Hepatocyte (in vitro differentiated cells): ENCODE measurements at places on chromosomes 7 and 10.

- DNase-seq: peak; percentile 74
These were observed 3.5 kb upstream of the CFAP58 start for GRCh38 chr10:104350127-104350635.

GRCh38 chr7:106813705-106814305 lies 51.3 kb upstream of the PIK3CG start:
- DNase-seq: no peak

DNA sequence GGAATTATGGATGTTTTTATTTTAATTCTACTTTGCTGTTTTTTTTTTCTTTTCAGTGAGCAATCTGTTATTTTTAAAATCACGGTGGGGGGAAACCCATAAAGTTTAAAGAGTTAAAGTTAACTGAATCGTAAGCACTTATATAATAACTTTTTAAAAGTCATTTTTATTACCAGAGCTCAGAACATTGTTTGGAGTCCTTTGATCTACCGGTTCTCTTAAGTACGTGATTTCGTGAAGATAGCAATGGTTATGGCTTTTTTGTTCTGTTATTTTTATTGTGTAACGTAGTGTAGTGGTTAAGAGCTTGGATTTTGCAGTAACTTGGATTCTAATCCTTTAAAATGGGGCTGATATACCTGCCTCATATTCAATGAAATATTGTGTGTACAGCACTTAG lies 57.4 kb downstream of the NHLRC2 start:
- no peak for DNase-seq

GRCh38 chr7:96612034-96612433 lies 97.6 kb downstream of the SEM1 start:
- DNase-seq: no peak

- no peak for DNase-seq
These were observed 65.0 kb upstream of the ZNF746 start for GRCh38 chr7:149562602-149563001.

- DNase-seq: no peak
These were observed 348.8 kb downstream of the SUGCT start for GRCh38 chr7:40483630-40484029.

DNA sequence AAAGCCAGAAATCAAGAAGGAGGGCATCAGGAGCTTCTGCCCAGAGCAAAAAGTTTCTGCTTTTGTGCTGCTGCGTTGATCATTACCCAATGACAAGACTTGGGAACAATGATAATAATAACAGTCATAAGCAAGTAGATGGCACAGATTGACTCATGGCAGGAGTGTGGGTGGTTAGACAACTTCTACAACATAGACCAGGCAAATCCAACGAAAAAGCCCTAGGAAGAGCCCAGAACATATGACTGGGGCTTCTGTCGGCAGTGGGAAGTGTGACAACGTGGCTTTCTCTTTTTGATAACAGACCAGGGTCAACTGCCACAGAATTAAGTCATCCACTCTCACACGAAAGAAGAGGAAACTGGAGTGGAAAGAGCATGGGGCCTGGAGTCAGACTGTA lies 85.4 kb upstream of the TRIL start:
- no peak for DNase-seq

GRCh38 chr7:1123715-1124114 lies 35.8 kb downstream of the GPER1 start:
- peak; percentile 80 for DNase-seq

GRCh38 chr10:11687357-11687771 lies 54.8 kb upstream of the ECHDC3 start:
- peak; percentile 50 for DNase-seq

- DNase-seq: no peak
These were observed 2.8 kb downstream of the CRYGN start for GRCh38 chr7:151437159-151437553.

GRCh38 chr7:91128683-91129348 lies 135.4 kb upstream of the FZD1 start:
- DNase-seq: no peak

GRCh38 chr10:42367532-42368230 lies 270.7 kb downstream of the ZNF33B start:
- DNase-seq: no peak

DNA sequence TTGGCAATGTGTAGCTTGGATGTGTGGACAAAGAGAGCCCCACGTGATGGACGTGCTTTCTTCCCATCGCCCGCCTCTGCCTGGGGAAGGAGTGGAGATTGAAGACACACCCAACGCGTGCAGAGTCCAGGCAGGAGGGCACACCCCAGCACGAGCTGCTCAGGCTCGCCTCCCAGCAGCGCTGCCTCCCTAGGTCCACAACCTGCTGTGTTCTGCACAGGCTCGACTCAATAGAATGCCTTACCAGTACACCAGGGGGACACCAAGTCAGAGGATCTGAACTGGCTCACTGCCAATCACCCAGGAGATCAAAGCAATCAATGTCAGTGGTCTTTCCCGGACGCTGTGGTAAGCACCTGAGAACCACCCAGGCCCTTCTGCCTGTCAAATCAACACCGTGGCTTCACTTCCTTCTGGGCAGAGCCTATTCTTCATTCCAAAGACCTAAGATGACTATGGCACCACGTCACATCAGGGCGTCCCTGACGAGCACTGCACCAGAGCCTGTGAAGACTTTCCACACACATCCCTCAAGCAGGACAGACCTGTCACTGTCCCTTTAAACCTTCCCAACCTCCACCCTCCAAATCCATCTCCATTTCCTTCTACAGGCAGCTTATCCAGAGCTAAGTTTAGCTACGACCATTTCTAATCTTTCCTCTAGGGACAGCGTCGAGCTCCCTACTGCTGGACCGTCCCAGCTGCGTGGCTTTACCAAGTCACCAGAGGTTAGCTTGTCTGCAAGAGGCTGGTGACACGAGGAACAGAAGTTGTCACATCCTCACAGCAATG lies 72.3 kb downstream of the AMZ1 start:
- DNase-seq: peak; percentile 76

- no peak for DNase-seq
These were observed 643.1 kb downstream of the PARD3 start for GRCh38 chr10:34171957-34172527.

GRCh38 chr7:155919391-155920067 lies 107.3 kb upstream of the SHH start:
- no peak for DNase-seq

DNA sequence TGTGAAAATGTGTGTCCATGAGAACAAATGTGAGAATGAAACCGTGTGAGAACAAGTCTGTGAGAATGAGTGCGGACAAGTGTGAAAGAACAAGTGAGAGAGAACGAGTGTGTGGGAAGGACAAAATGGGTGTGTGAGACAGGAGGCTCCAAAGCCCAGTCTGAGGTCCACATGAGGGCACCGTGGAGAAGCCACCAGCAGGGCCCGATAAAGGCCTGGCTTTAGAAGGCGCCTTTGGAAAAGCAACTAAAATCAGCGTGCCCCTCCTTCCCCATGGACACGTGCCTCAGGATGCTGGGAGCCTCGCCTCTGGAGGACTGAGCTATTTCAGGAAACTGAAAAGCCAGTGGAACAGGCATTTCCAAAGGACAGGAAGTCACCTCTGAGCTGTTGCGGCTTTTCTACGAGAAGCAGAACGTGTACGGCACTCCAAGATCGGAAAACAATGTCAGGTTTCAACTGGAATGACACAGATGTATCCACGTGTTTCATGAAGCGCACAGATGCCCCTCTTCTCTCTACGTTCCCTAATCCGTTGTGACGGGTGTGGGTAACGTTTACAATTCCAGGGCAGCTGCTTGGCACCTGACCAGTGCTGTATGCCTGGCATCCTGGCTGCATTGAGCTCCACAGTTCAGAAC lies 46.4 kb downstream of the ESYT2 start:
- DNase-seq: peak; percentile 48

DNA sequence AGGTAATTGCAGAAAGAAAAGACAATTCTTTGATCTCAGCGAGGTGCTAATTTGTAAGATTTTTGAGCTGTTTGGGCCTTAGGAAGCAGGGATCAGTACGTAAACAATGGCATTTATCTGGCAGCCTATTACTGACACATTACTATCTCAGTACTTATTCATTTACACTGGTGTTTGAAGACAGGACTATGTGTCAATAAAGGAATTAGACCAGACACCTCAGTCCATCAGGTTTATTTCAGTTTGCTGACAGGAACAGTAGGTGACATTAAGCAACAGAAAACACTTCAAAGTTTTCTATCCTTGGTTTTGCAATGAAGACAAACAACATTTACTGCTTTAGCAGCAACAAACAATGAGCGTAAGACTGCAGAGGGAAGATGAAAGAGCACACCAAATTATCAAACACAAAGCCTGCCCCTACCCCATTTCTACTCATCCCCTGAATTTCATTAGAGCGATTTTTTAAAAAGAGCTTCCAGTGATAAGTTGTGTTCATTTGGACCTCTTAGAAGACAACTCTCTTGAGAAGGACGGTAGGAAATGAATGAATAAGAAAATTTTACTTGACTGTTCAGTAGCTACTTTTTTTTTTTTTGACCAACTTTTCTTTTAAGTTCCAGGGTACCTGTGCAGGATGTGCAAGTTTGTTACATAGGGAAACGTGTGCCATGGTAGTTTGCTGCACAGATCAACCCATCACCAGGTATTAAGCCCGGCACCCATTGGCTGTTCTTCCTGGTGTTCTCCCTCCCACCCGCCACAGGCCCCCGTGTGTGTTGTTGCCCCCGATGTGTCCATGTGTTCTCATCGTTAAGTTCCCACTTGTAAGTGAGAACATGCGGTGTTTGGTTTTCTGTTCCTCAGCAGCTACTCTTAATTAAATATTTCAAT lies 138.8 kb downstream of the DKK1 start:
- no peak for DNase-seq

- no peak for DNase-seq
These were observed 108.3 kb downstream of the BUB3 start for GRCh38 chr10:123262456-123262855.

DNA sequence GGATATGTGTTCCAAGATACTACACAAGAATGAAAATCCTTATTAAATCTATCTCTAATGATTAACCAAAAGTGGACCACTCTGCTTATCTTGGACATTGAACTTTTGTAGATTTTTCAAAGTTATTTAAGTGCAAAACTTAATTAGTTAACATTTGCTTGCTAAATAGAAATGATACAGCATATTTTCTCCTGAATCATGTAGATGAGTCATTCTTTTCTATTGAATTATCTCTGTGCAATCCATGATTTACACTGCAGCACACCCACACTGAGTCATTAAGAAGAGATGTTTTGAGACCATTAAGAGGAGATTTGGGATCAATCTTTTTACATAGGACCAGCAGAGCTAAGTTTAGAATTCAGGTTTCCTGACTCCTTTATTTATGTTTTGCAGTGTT lies 6.6 kb upstream of the ABCC2 start:
- peak; percentile 28 for DNase-seq

DNA sequence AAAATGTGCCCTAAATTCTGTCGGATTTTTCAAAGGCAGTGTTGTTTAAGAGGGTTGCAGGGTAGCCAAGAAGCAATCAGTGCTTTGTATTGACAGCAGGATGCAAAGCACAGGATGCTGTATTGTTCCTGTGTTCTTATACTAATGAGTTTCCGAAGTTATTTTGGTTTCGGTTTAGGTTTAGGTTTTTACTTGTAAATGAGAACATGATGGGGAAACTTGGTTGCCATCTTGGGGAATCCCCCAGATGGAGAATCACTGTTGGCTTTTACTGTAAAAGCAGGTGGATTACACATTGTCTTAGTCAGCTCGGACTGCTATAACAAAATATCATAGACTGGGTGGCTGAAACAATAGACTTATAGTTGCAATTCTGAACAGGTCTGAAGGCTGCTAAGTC lies 72.1 kb downstream of the INHBA start:
- no peak for DNase-seq

GRCh38 chr7:54242776-54243175 lies 299.4 kb upstream of the VSTM2A start:
- no peak for DNase-seq

- no peak for DNase-seq
These were observed 11.2 kb downstream of the PPP1R3A start for GRCh38 chr7:113907617-113908016.

DNA sequence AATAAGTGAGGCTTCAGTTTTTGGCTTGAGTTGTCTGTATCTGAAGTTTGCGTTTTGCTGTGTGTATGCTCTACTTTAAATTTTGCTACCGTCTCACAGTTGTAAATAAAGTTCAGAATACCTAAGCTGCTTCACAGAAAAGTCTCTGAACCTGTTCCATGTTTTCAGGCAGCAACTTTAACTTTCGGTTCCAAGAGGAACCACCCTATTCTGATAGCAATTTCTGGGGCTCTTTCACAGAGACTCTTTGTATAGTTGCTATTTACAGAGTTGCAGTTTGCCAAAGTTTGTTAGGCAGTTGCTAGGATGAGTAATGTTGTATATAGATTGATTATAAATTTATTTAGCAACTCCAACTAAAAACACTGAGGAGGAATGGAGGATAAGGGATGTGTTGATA lies 5.7 kb downstream of the FAM221A start:
- DNase-seq: no peak

DNA sequence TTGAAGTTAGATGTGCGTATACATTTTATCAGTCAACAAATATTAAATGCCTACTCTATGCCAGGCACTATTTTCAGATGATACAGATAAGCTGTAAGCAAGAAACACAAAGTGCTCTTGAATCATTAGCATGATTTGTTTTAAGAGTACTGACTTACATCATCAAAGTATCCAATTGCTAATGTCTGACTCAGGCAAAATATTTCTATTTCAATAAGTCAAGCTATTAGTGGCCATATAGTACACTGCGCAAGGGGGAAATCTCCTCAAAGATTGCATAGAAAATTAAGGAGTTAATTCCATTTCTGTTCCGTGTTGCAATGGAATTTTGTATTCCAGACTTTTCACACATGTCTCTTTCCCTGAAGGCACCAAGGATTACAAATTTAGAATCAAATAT lies 46.1 kb upstream of the DNAJC1 start:
- DNase-seq: no peak
